ENCODE measurements at places on chromosomes 5 and 9.

DNA sequence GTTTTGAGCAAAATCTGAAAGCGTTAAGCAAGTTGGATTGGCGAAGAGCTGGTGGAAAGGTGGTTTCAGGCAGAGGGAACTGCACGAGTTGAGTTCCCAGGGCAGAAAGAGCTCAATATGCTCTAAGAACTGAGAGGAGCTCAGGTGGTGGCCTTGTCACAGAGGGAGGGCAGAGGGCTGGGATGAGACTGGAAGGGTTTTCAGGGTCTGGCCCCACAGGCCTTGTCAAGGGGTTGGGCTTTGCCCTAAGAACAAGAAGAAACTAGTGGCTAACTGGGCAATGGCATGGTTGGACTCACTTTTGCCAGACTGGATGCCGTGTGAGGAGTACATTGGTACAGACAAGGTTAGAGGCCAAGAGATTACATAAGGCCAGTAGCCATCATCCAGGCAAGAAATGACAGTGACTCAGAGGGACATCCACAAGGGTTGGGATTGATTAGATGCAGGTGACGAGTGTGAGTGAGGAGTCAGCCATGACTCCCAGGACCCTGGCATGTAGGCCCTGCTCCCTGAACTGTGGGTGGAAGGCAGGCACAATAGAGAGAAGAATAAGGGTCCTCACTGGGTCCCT is 75.1 kb upstream of the SMIM23 start:
- DNase-seq, result no peak

DNA sequence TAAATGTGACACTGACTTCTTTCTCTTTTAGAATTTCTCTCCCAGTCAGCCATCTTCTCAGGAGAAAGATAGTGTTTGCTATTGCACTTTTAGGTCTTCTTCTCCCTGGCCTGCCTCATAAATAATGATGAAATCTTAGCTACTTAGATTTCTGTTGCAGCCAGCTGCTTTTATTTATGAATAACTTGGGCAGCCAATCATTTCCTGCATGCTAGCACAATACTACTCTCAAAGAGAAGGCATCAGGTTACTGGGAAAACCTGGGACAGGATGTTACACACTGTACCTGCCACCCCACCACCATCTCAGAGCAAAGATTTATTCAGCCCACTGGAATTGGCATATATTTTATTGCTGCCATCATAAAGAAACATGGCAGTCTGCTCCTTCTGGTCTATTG is 266.6 kb downstream of the PRELID2 start:
- no peak for DNase-seq

GRCh38 chr5:179793468-179794139 is at the start of gene LTC4S:
LTC4S (plus strand) TSS chr5:179793986; CDS start chr5:179794081, 95 bp downstream.
- peak; percentile 20 for DNase-seq

- DNase-seq, result no peak
These were observed 4.4 kb upstream of the RAPGEF1 start for GRCh38 chr9:131744171-131744719.

GRCh38 chr9:11992866-11993265 is 700.3 kb upstream of the TYRP1 start:
- no peak for DNase-seq

GRCh38 chr9:88926781-88927505 is 64.3 kb upstream of the S1PR3 start:
- DNase-seq, result no peak

- DNase-seq, result no peak
These were observed 526.1 kb upstream of the WWC1 start for GRCh38 chr5:167765352-167765751.

DNA sequence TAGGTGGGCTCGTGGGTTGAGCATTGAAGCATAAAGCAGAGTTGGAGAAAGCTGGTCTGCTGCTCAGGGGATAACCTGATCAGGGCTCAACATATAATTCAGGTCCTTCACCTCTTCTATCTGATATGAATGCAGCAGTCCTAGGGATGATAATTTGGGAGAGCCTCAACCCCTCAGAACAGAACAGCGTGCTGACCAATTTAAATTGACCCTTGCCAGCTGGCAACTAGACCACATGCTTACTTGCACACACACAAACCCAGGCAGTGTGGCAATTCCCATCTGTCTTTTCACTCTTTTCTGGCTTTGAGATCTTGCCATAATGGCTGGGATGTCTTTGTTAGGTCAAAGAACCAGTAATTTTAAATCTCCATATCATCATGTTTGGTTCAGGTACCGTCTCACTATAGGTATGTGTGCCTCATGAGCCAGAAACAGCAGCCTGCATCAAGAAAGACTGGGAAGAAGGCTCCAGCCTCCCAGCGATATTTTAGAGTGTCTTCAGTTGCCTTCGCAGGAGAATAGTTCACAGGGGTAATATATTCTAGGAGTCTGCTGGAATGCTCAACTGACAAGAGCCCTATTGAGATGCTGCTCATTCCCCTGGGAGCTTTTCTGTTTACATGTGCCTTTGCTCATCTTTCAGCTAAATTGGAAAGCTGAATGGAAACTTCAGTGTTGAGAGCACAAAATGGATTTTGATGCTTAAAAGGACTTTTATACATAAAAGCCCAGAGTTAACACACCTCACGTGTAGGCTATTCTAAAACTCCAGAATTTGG is 497.6 kb downstream of the RASEF start:
- no peak for DNase-seq

DNA sequence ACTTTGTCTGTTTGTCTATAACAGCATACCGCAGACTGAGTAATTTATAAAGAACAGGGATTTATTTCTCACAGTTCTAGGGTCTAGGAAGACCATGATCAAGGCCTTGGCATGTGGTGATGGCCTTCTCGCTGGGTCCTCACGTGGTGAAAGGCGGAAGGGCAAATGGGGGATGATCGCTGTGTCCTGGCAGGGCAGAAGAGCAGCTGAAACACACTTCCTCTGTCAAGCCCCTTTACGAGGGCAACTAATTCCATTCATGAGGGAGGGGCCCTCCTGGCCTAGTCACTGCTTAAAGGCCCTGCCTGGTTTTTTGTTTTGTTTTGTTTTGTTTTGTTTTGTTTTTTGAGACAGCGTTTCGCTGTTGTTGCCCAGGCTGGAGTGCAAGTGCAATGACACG is 41.9 kb upstream of the UBTD2 start:
- DNase-seq, result no peak

DNA sequence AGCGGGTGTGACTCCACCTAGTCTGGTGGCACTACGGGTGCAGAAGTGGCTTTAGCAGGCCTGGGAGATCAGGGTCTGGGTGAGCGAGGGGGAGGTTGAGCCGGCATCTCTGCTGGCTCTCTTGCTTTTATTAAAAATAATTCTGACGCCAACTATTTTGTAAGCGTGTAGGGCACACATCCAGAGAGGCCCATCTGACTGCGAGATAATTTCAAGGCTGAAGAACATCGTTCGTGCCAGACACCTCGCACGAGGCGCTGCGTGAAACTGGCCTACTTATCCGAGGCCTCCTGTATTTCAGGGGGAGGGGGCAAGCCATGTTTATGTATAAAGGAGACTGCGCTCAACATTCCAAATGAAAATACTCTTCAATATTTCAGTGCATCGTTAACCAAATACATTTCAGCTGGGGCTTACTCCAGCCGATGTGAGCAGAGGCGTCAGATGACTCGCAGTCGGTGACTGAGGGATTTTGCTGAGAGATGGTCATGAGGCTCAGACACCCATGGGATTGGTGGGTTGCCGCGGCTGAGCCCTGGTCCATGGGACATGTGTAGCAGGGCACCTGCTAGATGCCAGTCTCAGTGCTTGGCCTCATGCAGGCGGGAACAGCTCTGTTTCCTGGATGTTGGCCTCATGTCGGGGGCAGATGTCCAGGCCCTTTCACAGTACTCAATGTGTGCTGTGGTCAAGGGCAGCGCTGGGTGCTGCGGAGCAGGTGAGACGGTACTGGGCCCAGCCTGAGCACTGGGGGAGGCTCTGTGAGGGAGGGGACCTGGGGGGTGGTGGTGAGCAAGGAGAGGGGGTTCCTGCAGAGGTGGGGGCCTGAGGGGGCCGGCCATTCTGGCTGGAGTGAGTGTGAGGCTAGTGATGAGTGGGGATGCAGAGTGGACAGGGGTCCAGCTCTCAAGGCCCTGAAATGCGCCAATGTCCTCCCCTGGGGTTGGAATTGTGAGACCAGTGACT is 201.5 kb downstream of the DAB2IP start:
- DNase-seq, result no peak

DNA sequence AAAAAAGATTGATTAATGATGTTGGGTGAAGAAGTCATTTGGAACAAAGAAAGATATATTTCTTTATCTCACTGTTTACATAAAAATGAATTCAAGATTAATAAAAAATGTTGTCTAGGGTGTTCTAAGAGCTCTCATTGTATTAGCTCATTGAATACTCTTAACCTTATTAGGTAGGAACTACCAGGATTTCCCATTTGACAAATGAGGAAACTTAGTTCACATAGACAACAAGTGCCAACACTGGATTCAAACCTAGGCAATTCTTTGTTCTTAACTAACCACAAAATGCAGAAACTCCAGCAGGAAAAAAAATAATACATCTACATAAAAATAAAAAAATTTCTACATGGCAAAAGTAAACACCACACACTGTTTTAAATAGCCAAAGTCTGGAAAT is 175.8 kb downstream of the RAPGEF6 start:
- DNase-seq, result no peak

Measured in GM04503 (cell line).